ENCODE measurements at places on chromosomes 7 and 10.
A peak's percentile ranks its signal among the peaks of the same experiment; 100 is the strongest.

GRCh38 chr10:118568327-118568848 lies 27.1 kb downstream of the PRLHR start:
- H3K27ac ChIP-seq = peak overlapping the region; percentile 28
- no peaks in the 10 kb centered on the region for H3K36me3 ChIP-seq
- no peak for DNase-seq
- no peak overlapping the region for H3K4me3 ChIP-seq

DNA sequence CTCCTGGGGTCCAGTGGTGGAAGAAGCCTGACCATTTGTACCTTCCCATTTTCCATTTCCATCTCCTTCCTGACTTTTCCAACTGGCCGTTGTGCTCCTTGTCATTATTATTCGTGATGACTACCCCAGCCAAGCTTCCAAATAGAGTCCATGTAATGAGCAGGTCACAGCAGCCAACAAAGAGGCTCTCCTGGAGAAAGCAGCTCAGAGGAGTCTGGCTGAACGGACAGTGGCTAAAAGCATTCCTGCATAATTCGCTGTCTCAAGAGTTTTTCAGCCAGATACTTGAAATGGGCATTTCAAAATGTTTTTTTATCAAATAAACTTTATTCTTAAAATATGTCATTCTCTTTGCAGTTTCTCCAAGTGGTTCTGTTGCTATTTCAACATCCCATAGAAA lies 458.6 kb downstream of the INHBA start:
- H3K36me3 ChIP-seq = no peaks in the 10 kb centered on the region
- no peak overlapping the region for H3K4me3 ChIP-seq
- no peak overlapping the region for H3K27ac ChIP-seq
- no peaks in the 10 kb centered on the region for H3K4me1 ChIP-seq

- H3K4me3 ChIP-seq = no peak overlapping the region
- no peak for DNase-seq
- H3K36me3 ChIP-seq = no peaks in the 10 kb centered on the region
Observed at GRCh38 chr10:70241081-70241480, 7.9 kb upstream of the PPA1 start.

DNA sequence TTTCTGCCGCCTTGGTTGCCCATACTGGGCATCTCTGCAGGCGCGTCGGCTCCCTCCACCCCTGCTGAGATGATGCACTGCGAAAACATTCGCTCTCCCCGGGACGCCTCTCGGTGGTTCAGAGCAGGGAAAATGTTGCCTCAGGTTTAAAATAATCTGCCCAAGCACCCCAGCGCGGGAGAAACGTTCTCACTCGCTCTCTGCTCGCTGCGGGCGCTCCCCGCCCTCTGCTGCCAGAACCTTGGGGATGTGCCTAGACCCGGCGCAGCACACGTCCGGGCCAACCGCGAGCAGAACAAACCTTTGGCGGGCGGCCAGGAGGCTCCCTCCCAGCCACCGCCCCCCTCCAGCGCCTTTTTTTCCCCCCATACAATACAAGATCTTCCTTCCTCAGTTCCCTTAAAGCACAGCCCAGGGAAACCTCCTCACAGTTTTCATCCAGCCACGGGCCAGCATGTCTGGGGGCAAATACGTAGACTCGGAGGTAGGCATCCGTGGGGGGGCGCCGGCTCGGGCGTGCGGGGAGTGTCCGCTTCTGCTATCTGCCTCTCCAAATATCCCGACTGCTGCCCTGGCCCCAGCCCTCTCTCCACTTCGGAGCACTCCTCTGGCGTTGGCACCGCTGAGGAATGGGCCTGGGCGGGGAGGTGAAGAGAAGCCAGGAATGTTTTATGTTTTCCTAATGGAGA lies at the start of gene CAV1:
TSS of gene CAV1 (plus strand) at position 428 of the 689 bp plus-strand sequence. CDS start at position 455, 27 bp downstream.
- H3K4me3 ChIP-seq = peak within 1 kb of the TSS; percentile 48
- H3K27ac ChIP-seq = peak within 1 kb of the TSS; percentile 87
- H3K27me3 ChIP-seq = no peaks in the 10 kb centered on the region
- peak; percentile 77 for DNase-seq
- no peaks in the 10 kb centered on the region for H3K4me1 ChIP-seq
- H3K36me3 ChIP-seq = no peaks in the 10 kb centered on the region

DNA sequence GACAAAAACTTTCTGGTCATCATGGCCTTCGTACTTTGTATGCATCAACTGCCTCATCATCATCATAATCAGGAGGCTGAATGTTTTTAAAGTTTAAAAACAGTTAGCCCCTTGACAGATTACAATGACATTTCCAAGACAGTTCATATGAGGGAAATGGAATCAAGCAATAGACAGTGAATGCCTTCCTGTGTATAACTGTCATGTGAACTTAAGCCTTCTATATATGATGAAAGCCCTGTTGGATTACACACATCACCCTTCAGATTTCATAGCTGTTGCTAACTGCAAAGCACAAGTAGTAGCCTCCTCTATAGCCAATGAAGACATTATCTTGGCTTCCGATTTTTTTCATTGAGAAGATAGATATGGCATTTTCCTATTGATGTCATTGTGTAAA lies 154.0 kb downstream of the PLXDC2 start:
- H3K4me3 ChIP-seq = no peak overlapping the region
- H3K27me3 ChIP-seq = no peaks in the 10 kb centered on the region
- H3K4me1 ChIP-seq = no peaks in the 10 kb centered on the region
- H3K36me3 ChIP-seq = no peaks in the 10 kb centered on the region

All from tibial nerve (tissue), 4 donors.